ENCODE measurements at places on chromosomes 2 and 18.

DNA sequence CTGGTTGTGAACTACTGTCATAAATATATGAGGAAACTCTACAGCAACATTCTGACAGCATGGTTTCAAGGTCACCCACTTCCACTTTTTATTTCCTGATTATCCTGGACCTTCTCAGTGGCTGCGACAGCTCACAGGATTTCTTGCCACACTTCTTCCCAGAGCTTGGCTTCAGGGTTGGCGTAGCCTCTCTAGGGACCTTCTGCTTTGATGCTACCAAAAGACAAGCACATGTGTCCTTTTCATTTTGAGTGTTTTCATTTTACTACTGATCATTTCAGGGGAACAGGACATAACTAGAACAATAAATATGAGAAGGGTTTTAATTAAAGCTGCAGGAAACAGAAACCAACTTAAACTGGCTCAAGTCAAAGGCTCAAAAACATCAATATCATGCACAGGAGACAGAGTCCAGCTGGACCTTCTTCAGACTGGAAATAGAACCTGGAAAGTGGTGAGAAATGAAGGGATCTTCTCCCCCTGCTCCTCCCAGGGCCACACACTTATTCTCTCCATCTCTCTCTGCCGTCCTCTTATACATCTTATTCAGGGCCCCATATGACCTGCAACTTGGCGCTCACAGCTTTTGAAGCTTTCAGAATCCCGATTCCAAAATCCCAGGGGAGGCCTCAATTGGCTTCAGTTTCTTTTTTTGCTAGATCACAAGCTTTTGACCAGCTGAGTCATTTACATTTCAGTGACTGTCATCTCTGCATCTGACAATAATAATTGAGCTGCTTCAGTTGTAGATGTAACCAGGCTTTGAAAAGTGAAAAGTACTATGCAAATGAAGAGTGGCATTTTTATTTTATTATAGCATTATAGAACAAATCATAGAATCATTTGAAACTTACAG is 9.7 kb downstream of the VIT start:
- DNase-seq: no peak

- no peak for DNase-seq
Measured at GRCh38 chr2:58609326-58609725, 368.2 kb upstream of the FANCL start.

DNA sequence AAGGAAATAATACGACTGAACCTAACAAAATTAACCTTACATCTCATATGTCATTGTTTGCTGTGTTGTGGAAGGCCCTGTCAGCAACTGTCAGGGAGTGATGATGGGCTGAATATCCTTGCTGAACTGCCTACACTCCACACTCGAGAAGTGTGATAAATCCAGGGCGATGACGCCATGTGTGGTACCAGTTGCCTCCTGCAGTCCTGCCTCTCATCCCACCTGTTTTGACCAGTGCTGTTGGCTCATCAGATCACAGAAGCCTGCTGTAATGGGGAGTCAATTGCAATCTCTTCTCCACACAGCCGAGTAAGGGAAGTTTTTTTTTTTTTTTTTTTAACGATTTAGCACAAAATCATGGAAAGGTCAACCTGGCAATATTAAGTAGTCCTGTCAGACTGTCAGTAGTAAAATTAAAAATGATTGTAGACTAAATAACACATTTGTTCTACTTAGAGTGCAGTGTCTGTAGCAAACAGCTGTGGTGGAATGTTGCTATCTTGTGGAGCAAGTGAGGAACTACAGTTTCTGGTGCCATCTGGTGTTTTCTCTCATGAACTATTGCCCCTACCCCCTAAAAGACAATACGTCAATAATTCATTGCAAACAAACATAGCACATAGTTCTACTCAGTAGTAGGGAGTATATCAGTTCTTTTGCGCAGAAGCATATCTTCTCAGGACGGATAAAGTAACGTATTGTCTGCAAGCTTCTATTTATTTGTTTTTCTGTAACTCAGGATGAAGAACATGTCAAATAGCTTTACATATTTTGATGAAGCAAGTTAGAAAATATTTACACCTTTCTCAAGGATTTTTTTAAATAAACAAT is 347.6 kb downstream of the CTNNA2 start:
- no peak for DNase-seq

DNA sequence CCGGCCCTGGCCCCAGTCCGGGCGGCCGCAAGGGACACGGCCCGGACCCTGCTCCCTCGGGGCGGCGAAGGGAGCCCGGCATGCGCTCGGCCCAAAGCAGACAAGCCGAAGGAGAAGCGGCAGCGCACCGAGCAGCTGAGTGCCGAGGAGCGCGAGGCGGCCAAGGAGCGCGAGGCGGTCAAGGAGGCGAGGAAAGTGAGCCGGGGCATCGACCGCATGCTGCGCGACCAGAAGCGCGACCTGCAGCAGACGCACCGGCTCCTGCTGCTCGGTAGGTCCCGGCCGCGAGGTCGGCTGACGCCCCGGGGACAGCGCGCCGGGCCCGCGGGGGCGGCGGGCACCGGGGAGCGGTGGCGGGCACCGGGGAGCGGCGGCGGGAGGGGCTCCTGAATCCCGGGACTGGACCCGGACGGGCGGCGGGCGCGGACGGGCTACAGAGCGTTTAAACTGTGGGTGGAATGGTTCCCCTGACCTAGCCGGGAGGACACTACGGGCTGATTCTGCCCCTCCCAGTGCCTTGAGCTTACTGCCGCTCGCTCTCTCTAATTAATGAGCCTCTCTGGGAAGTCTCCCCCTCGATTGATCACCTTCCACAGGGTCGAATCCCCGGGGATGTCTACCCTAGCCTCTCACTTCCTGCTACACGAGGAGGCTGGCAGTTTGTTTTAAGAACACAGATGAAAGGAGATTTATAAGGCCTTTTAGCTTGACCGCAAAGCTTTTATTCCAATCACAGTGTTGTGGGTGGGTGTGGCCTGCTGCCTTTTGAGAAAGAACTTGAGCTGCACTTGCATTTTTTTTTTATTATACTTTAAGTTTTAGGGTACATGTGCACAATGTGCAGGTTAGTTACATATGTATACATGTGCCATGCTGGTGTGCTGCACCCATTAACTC is 853 bp downstream of the GNAL start:
- peak; percentile 20 for DNase-seq

GRCh38 chr18:9048236-9048635 is 54.3 kb upstream of the NDUFV2 start:
- DNase-seq: no peak

- DNase-seq: no peak
Measured at GRCh38 chr2:11820650-11821049, 74.2 kb downstream of the LPIN1 start.

Data from NCI-H1105 (cell line).